ENCODE measurements at places on chromosomes 12 and 14.

- DNase-seq, result no peak
- peaks cover under 1% of the 10 kb centered on the region for H3K4me1 ChIP-seq
- no peak overlapping the region for H3K4me3 ChIP-seq
- H3K36me3 ChIP-seq, result no peaks in the 10 kb centered on the region
- H3K27ac ChIP-seq, result no peak overlapping the region
Observed at GRCh38 chr12:93261505-93262094, 116.1 kb upstream of the NUDT4 start.

DNA sequence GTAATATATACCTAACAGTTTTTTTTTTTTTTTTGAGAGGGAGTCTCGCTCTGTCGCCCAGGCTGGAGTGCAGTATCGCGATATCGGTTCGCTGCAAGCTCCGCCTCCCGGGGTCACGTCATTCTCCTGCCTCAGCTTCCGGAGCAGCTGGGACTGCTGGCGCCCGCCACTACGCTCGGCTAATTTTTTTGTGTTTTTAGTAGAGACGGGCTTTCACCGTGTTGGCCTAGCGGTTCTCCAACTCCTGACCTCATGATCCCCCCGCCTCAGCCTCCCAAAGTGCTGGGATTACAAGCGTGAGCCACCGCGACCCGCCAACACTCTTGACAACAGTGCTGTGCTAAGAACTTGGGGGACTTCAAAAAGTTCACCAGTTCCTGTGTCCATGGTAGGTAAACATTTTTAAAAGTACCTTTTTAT lies 63.5 kb downstream of the FOXG1 start:
- H3K36me3 ChIP-seq, result no peaks in the 10 kb centered on the region
- H3K27me3 ChIP-seq, result no peaks in the 10 kb centered on the region
- H3K27ac ChIP-seq, result no peak overlapping the region
- no peak overlapping the region for H3K4me3 ChIP-seq
- H3K4me1 ChIP-seq, result no peaks in the 10 kb centered on the region

GRCh38 chr12:5047729-5048128 lies 4.0 kb downstream of the KCNA5 start:
- no peak for DNase-seq
- H3K36me3 ChIP-seq, result no peaks in the 10 kb centered on the region
- H3K27ac ChIP-seq, result no peak overlapping the region
- H3K4me1 ChIP-seq, result no peaks in the 10 kb centered on the region
- no peak overlapping the region for H3K4me3 ChIP-seq

- H3K36me3 ChIP-seq, result no peaks in the 10 kb centered on the region
- H3K27ac ChIP-seq, result no peak overlapping the region
- no peaks in the 10 kb centered on the region for H3K27me3 ChIP-seq
- no peak for DNase-seq
Observed at GRCh38 chr12:102465762-102466560, 14.4 kb downstream of the IGF1 start.

- H3K27ac ChIP-seq, result no peak overlapping the region
- H3K27me3 ChIP-seq, result no peaks in the 10 kb centered on the region
- no peaks in the 10 kb centered on the region for H3K4me1 ChIP-seq
Observed at GRCh38 chr12:49287876-49288275, 7.1 kb upstream of the PRPH start.

Data from lung (tissue), 17 donors.